ENCODE measurements at places on chromosomes 2 and 18.

- DNase-seq, result no peak
These were observed 41.6 kb upstream of the HK2 start for GRCh38 chr2:74792282-74792681.

GRCh38 chr2:168439536-168439935, 16.5 kb upstream of the CERS6 start:
- no peak for DNase-seq

DNA sequence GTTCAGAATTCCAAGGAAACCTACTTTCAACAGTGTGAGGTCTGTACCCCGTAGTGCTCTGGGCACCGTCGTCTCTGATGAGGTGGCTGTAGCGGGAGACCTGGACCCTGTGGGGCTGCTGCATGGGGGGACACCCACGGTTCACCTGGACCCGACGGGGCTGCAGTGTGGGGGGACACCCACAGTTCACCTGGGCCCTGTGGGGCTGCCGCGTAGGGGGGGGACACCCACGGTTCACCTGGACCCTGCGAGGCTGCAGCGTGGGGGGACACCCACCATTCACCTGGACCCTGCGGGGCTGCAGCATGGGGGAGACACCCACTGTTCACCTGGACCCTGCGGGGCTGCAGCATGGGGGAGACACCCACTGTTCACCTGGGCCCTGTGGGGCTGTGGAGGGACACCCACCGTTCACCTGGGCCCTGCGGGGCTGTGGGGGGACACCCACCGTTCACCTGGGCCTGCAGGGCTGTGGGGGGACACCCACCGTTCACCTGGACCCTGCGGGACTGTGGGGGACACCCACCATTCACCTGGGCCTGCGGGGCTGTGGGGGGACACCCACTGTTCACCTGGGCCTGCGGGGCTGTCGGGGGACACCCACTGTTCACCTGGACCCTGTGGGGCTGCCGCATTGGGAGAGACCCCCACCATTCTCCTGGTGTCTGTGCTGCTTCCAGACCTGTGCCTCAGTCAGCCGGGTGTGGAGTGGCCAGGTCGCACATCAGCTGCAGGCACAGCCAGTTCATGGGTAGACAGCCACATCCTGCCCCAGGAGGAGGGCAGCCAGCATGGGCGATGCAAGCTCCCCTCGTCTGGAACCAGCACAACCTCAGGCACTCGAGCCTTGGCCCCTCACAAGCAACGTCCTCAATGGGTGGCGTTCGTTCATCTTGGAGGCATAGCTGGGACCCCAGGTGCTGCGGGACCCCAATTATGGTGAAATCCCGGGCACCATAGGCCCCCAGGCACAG, 114.5 kb downstream of the TMEM18 start:
- no peak for DNase-seq

DNA sequence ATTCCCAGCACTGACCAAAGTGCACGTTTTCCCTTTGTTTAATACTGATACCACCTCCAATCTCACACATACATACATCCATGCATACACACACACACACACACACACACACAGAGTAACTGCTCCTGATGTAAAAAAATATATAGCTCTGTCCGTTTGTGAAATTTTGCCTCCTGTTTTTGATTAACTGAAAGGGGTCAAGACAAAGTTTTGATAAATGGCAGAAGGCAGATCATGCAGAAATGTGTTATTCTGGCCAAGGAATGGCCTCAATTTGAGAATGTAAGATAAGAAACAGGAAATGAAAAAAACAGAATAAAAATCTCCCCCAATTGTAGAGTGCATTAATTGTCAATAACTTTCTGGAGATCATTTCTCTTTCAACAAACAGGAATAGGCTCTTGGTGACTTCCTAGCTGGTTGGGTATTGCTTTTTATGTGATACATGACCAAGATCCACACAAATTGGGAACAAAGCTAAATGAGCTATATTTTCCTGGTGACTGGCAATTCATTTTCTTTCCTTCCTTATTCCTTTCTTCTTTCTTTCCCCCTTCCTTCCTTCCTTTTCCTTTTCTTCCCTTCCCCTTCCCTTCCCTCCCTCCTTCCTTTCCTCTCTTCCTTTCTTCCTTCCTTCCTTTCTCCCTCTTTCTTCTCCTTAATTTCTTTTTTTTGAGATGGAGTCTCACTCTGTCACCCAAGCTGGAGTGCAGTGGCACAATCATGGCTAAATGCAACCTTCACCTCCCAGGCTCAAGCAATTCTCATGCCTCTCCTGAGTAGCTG, 88.9 kb upstream of the PMAIP1 start:
- DNase-seq, result no peak

DNA sequence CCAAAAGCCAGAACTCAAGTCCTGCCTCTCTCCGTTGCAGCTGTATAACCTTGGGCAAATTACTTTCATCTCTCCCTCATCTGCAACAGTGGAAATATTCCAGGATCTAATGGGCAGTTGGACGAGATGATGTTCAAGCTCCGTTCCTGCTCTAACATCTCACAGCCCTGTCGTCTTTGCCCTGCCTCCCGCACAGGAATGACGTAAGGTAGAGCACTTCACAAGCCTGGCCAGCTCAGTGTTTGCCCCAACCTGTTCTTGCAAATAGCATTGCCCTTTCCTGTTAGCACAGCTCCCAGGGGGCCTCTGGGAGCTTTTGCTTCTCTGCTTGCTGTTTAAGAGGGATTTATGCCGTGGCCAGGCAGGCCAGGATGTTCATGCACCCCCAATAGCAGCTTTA, 107.9 kb downstream of the KLHL29 start:
- DNase-seq, result peak; percentile 55

- DNase-seq, result no peak
These were observed 23.4 kb downstream of the DAPL1 start for GRCh38 chr2:158818511-158818910.
